ENCODE measurements at places on chromosomes 5 and 9. TPM values are rescaled to one million over a fixed set of nuclear protein-coding genes. Genes with fewer than 3 reads are reported as not detected.
A peak's percentile ranks its signal among the peaks of the same experiment; 100 is the strongest.

PCDHB8 gene
- total RNA-seq, result not detected

ORM1 gene
- not detected for total RNA-seq

ZNF300 gene
- 0.33 TPM for total RNA-seq

PCDHB10 gene
- total RNA-seq, result not detected

IPPK gene
- 11.5 TPM for total RNA-seq

- no peak overlapping the region for H3K27ac ChIP-seq
- H3K4me1 ChIP-seq, result no peaks in the 10 kb centered on the region
- DNase-seq, result no peak
- H3K27me3 ChIP-seq, result peaks cover 16% of the 10 kb centered on the region
- no peak overlapping the region for H3K4me3 ChIP-seq
Measured at GRCh38 chr5:176875783-176876505, 23.2 kb downstream of the HK3 start.

GRCh38 chr5:89932771-89933181 is 476.8 kb downstream of the CETN3 start:
- H3K27ac ChIP-seq, result no peak overlapping the region
- H3K4me1 ChIP-seq, result no peaks in the 10 kb centered on the region
- no peak overlapping the region for H3K4me3 ChIP-seq
- H3K36me3 ChIP-seq, result no peaks in the 10 kb centered on the region

DNA sequence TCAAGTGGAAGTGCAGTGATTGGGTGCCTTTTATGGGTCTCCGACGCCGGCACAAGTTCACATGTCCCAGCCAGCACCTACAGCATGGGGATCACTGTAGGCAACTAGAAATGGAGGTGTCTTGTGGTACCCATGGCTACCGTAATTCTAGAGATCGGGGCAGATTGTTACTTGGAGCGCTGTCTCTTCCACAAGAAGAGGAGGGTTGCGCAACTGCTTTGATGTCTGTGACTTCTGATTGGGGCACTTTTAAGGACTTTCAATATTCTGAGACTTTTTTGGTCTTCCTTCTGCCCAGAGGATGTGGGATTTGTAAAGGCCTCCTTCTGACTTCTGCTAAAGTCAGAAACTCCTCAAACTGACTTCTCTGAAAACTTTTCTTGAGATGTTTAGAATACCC is 41.9 kb downstream of the GLRX start:
- DNase-seq, result no peak
- H3K4me3 ChIP-seq, result no peak overlapping the region
- peaks cover 27% of the 10 kb centered on the region for H3K4me1 ChIP-seq
- no peak overlapping the region for H3K27ac ChIP-seq
- H3K36me3 ChIP-seq, result no peaks in the 10 kb centered on the region

- H3K27ac ChIP-seq, result no peak overlapping the region
- H3K27me3 ChIP-seq, result no peaks in the 10 kb centered on the region
- no peak overlapping the region for H3K4me3 ChIP-seq
- DNase-seq, result no peak
- H3K36me3 ChIP-seq, result peaks cover 4% of the 10 kb centered on the region
Measured at GRCh38 chr5:67081261-67081660, 115.3 kb downstream of the CD180 start.

DNA sequence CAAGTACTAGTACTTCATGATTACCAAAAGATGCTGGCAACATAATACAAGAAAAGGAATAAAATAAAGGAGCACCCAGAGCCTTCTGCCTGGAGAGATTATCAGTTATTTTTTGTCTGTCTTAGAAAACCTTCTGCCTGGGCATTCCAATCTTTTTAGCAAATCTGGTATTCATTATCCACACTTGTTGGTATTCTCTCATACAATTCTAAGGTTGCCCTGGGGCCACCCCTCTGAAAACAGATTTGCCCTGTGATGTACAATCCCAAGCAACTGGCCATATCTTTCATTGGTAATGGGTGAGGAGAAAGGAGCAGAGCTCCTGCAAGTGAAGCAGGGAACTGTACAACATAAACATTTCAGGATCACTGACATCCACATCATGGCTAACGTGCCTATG is 47.8 kb downstream of the WDR41 start:
- no peak overlapping the region for H3K4me3 ChIP-seq
- no peak for DNase-seq
- no peaks in the 10 kb centered on the region for H3K27me3 ChIP-seq
- H3K27ac ChIP-seq, result no peak overlapping the region

DNA sequence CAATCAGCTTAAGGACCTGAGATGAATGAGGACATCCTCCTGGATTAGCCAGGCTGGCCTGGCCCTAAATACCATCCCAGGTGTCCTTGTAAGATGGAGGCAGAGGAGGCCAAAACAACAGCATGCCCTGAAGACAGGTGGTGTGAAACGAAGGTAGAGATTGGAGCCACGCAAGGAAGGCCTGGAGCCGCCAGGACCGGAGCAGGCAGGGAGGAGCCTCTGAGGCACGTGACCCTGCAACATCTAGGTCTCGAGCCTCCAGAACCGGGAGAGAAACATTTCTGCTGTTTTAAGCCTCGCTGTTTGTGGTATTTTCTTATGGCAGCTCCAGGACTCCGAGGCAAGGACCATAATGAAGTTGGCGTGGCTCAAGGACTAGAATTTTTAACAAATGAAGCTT is 9.7 kb upstream of the COL5A1 start:
- DNase-seq, result no peak
- H3K36me3 ChIP-seq, result no peaks in the 10 kb centered on the region
- no peaks in the 10 kb centered on the region for H3K27me3 ChIP-seq

- no peak overlapping the region for H3K4me3 ChIP-seq
- H3K27me3 ChIP-seq, result no peaks in the 10 kb centered on the region
- H3K4me1 ChIP-seq, result no peaks in the 10 kb centered on the region
- H3K27ac ChIP-seq, result no peak overlapping the region
- H3K36me3 ChIP-seq, result no peaks in the 10 kb centered on the region
Measured at GRCh38 chr5:58069846-58070245, 390.0 kb downstream of the PLK2 start.

- H3K27me3 ChIP-seq, result no peaks in the 10 kb centered on the region
- H3K36me3 ChIP-seq, result no peaks in the 10 kb centered on the region
- H3K4me1 ChIP-seq, result no peaks in the 10 kb centered on the region
- DNase-seq, result no peak
- H3K27ac ChIP-seq, result no peak overlapping the region
- no peak overlapping the region for H3K4me3 ChIP-seq
Measured at GRCh38 chr5:165149431-165149830, 1644.0 kb downstream of the MAT2B start.

DNA sequence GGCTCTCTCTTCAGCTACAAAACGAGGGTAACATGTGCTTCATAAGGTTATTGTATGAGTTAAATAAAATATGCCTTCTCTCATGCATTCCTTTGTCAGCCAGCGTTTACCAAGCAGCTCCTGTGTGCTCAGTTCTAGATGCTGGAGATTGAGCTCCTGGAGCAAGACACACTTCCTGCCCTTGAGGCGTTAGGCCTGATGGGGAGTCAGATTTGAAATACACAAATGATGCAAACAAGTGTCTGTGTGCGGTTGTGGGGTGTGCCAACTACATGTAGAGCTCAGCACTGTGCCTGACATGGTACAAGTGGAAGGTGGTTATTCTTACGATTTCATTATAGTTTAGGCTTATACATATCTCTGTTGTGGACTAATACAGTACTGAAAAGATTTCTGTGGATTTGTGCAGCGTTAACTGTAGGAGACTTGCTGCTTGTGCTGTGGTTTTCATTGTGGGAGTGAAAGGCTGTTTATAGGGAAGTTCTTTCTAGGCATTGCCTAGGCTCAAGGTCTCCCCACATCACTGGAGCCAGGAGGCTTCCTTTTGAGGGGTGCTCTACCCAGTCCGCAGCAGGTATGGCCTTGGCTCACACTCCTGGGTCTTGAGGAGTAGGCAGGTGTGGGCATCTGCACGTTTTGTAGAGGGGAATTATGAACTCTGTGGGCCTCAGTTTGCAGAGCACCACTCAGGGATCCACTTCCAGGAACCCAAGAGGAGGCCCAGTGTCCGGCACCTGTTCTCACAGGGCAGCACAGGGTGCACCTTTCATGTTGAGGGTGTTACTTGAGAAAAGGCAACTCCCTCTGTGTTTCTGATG is 39.8 kb upstream of the ANGPTL2 start:
- H3K36me3 ChIP-seq, result no peaks in the 10 kb centered on the region
- peak overlapping the region; percentile 74 for H3K27ac ChIP-seq
- no peak overlapping the region for H3K4me3 ChIP-seq
- peaks cover 4% of the 10 kb centered on the region for H3K27me3 ChIP-seq

DNA sequence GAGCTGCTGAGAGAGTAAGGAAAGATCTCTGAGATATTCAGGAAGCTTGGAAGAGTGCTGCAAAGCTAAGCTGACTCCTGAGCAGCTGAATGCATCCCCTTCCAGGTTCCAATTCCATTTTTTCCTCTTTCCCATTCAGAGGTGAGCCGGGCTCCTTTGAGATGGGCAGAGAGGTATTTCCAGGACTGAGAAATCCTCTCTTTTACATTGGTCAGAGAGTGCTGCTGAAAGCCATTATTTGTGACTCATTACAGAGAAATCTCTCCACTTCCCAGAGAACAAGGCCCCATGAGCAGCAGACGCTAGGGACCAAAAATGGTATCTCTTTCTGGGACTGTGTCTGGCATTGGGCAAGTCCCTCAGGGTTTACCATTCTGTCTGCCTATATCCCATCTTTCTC is 3.7 kb downstream of the MCTP1 start:
- H3K36me3 ChIP-seq, result no peaks in the 10 kb centered on the region
- DNase-seq, result no peak
- no peak overlapping the region for H3K27ac ChIP-seq
- no peak overlapping the region for H3K4me3 ChIP-seq
- peaks cover 11% of the 10 kb centered on the region for H3K4me1 ChIP-seq

DNA sequence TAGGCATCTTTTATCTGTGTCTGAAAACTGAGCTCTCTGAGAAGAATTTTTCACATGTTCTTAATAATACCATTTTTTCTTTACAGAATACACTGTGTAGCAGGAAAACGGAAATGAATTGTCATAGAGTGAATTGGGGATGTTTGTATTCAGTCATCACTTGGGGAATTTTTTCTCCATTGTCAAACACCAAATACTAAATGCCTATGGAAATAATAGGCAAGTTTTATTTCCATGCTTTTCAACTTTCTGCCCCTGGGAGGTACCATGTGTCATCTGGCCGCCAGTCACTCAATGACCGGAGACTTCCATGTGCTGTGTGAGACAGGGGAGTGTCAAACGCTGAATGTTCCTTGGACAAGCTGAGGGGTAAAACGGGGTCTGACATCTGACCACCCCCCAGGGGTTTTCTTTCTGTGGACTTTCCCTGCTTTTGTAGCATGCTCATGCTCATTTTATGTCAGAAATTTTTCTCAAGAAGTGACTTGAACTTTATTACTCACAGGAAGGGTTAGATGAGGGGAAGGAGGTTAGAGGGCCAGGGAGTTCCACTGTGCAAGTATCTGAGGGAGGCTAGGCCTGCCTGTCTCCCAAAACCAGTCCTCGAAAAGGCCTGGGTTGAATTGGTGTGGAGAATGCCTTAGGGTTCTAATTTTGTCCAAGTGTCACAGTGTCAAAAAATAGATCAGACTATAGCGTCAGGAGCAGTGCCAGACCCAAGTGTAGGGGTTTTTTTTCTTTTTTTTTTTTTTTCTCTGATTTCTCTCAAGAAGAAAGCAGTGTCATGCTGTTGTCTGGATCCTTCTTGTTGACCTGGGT is 438.6 kb downstream of the AGTPBP1 start:
- no peak overlapping the region for H3K4me3 ChIP-seq
- no peaks in the 10 kb centered on the region for H3K4me1 ChIP-seq
- DNase-seq, result no peak
- H3K36me3 ChIP-seq, result no peaks in the 10 kb centered on the region
- H3K27ac ChIP-seq, result no peak overlapping the region
- no peaks in the 10 kb centered on the region for H3K27me3 ChIP-seq

GRCh38 chr5:68456756-68457217 is 241.2 kb downstream of the PIK3R1 start:
- no peak overlapping the region for H3K27ac ChIP-seq
- H3K4me1 ChIP-seq, result peaks cover 13% of the 10 kb centered on the region
- H3K4me3 ChIP-seq, result no peak overlapping the region
- H3K27me3 ChIP-seq, result no peaks in the 10 kb centered on the region
- H3K36me3 ChIP-seq, result no peaks in the 10 kb centered on the region

DNA sequence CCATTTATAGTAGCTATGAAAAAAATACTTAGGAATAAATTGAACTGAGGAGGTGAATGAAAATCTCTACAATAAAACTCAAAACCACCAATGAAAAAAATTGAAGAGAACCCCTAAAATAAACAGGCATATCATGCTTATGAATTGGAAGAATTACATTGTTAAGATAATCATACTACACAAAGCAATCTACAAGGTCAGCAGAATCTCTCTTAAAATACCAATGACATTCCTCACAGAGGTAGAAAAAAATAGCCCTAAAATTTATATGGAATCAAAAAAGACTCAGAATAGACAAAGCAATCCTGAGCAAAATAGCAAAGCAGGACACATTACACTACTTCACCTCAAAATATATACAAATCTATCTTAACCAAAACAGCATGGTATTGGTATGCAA is 23.2 kb downstream of the PRDM9 start:
- no peaks in the 10 kb centered on the region for H3K36me3 ChIP-seq
- no peak overlapping the region for H3K27ac ChIP-seq
- no peak for DNase-seq
- H3K4me1 ChIP-seq, result no peaks in the 10 kb centered on the region

DNA sequence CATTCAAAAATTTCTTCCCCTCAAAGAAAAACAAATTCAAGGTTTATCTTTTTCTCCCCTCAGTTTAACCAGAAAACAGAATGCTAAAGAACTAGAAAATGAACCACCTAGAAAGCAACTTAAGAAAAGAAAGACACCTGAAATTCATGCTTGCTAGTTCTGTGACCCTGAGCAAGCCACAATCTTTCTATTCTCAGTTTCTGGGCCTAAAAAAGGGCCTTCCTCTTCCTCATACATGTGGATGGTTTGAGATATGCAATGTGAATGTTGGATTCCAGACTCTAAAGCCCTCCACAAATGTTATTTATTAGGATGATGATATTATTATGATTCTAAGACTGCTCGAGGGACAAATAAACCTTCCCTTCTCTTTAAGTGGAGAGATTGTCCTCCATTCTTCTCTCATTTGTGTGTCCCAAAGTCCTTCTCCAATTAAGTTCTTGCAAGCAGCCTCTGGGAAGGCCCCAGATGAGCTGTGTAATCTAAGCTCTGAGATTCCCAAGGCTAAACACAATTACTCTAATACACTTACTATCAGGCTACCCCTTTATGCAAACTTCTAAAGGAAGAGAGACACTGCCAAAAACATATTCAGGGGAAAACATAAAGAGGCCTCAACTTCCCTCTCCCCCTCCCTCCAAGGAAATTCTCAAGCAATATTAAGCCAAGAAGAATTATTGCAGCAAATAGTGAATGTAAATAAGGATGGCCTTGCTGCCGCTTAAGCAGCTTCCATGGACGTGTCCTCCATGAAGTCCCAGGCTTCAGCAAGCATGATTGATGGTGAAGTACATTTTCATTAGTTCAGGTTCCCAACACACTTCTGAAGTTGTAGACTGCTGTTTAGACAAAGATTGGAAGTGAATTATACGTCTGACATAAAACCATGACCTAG is 80.2 kb downstream of the PRKACG start:
- no peak for DNase-seq
- H3K4me3 ChIP-seq, result no peak overlapping the region

- H3K4me1 ChIP-seq, result peaks cover 75% of the 10 kb centered on the region
- peak overlapping the region; percentile 76 for H3K4me3 ChIP-seq
Measured at GRCh38 chr9:93093877-93094657, 1.9 kb upstream of the CARD19 start.

All from activated CD4-positive, alpha-beta memory T cell treated with anti-CD3 and anti-CD28 coated beads, Interleukin-2, amount 10 ng/mL, durations not matched to agents 7 days and 5 days (primary cell).